ENCODE measurements at places on chromosomes 3 and 15.

- no peak for DNase-seq
Observed at GRCh38 chr3:32399030-32399620, 7.5 kb downstream of the CMTM7 start.

- DNase-seq: no peak
Observed at GRCh38 chr3:44337248-44337785, 1.2 kb upstream of the TCAIM start.

GRCh38 chr15:89670971-89671560 lies 8.1 kb downstream of the PLIN1 start:
- no peak for DNase-seq

- no peak for DNase-seq
Observed at GRCh38 chr15:49674370-49674769, 53.5 kb downstream of the DTWD1 start.

DNA sequence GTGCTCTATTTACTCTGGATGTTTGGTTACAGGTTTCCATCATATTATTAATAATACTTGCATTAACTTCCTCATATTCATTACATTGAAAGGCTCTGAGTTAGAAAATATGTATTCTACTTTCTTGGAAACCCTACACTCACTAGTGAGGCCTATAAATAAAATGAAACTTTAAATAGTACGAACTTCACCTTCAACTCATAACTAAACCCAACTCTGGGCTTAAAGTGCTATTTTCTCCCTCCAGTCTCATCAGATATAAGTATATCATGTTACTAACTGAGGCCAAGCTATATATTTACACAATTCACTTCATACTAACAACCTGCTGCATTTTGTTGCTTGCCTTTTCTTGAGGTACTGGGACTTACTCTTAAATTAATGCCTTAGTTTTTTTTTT lies 306.7 kb downstream of the TIGIT start:
- DNase-seq: no peak

- DNase-seq: no peak
Observed at GRCh38 chr3:40653001-40653400, 128.2 kb downstream of the ZNF621 start.
